ENCODE measurements at places on chromosomes 2 and 18. TPM values are rescaled to one million over a fixed set of nuclear protein-coding genes. Genes with fewer than 3 reads are reported as not detected.

GRCh38 chr2:108823286-108823685 is 36.7 kb downstream of the CCDC138 start:
- no peak for DNase-seq

Gene EIPR1
- 12.1 TPM for total RNA-seq

DNA sequence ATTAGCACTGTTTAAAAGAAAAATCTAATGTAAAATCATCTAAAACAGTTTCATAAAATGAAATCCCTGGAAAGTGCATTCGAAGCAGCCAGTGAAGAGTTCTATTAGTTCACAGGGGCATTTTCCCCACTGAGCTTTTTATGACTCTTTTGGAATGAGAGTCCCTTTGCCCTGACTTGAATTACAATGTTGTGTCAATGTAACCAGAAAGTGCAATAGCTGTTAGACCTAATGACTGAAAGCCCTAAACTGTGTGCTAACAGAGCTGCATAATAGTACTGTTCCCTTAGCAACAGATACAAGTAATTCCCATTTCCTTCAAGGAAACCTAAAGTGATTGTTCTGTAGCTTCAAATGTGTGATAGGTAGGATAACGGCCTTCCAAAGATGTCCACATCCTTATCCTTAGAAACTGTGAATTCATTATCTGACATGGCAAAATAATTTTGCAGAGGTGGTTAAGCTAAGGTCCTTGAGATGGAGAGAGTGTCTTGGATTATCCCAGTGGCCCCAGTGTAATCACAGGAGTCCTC is 134.4 kb downstream of the L3MBTL4 start:
- no peak for DNase-seq

Gene GCKR
- 150 TPM for total RNA-seq

- no peak for DNase-seq
Measured at GRCh38 chr2:120415728-120416509, 70.0 kb downstream of the INHBB start.

Data from right lobe of liver (tissue), 6 donors.